Vagina (tissue), 2 donors: ENCODE measurements at places on chromosomes 7 and 10. TPM values are rescaled to one million over a fixed set of nuclear protein-coding genes. Genes with fewer than 3 reads are reported as not detected.

- H3K27ac ChIP-seq: no peak overlapping the region
- no peak for DNase-seq
- H3K27me3 ChIP-seq: no peaks in the 10 kb centered on the region
- H3K36me3 ChIP-seq: no peaks in the 10 kb centered on the region
- H3K4me3 ChIP-seq: no peak overlapping the region
- peaks cover 7% of the 10 kb centered on the region for H3K4me1 ChIP-seq
Measured at GRCh38 chr10:102462512-102463054, 11.2 kb upstream of the C10orf95 start.

GRCh38 chr10:26540601-26541000 lies 102.5 kb downstream of the APBB1IP start:
- no peak for DNase-seq
- no peak overlapping the region for H3K4me3 ChIP-seq
- H3K36me3 ChIP-seq: no peaks in the 10 kb centered on the region
- H3K27ac ChIP-seq: no peak overlapping the region
- no peaks in the 10 kb centered on the region for H3K27me3 ChIP-seq

TNRC18 gene
- total RNA-seq: 79.8 TPM

- H3K27me3 ChIP-seq: no peaks in the 10 kb centered on the region
- H3K27ac ChIP-seq: no peak overlapping the region
- peaks cover 16% of the 10 kb centered on the region for H3K4me1 ChIP-seq
- no peak for DNase-seq
- no peak overlapping the region for H3K4me3 ChIP-seq
Measured at GRCh38 chr10:114678336-114678735, 20.3 kb upstream of the ABLIM1 start.

PON3 gene
- total RNA-seq: 3.9 TPM

ZNF722 gene
- total RNA-seq: not detected

CTTNBP2 gene
- 25.0 TPM for total RNA-seq

CPA2 gene
- not detected for total RNA-seq

GRCh38 chr10:70053841-70054288 lies 1.2 kb downstream of the MACROH2A2 start:
- DNase-seq: no peak
- peak overlapping the region; percentile 67 for H3K4me3 ChIP-seq
- no peaks in the 10 kb centered on the region for H3K27me3 ChIP-seq
- peaks cover 13% of the 10 kb centered on the region for H3K4me1 ChIP-seq
- no peaks in the 10 kb centered on the region for H3K36me3 ChIP-seq
- peak overlapping the region; percentile 73 for H3K27ac ChIP-seq

TEX36 gene
- total RNA-seq: not detected

DNA sequence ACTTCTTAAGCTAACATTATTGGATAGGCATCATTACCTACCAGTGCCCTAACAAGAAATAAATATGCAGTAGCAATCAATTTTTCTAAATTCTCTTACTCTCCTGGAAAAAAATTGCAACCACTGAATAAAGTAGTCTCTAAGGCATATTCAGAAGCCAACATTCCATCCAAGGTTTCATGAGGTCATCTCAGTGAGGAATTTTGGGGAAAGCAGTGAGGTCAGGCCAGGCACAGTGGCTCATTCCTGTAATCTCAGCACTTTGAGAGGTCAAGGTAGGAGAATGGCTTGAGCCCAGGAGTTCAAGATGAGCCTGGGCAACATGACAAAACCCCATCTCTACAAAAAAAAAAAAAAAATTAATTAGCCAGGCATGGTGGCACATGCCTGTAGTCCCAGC lies 75.9 kb upstream of the GHITM start:
- no peak for DNase-seq
- no peaks in the 10 kb centered on the region for H3K36me3 ChIP-seq
- H3K4me1 ChIP-seq: no peaks in the 10 kb centered on the region
- H3K27ac ChIP-seq: no peak overlapping the region
- no peak overlapping the region for H3K4me3 ChIP-seq

IKZF5 gene
- 9.6 TPM for total RNA-seq

GRCh38 chr10:58307676-58308075 lies 27.1 kb upstream of the UBE2D1 start:
- H3K27ac ChIP-seq: no peak overlapping the region
- no peaks in the 10 kb centered on the region for H3K36me3 ChIP-seq
- H3K27me3 ChIP-seq: no peaks in the 10 kb centered on the region
- no peak overlapping the region for H3K4me3 ChIP-seq
- DNase-seq: no peak

GRCh38 chr10:129222436-129222835 lies 244.6 kb upstream of the MGMT start:
- H3K27me3 ChIP-seq: no peaks in the 10 kb centered on the region
- H3K4me1 ChIP-seq: no peaks in the 10 kb centered on the region
- H3K27ac ChIP-seq: no peak overlapping the region
- DNase-seq: no peak
- H3K36me3 ChIP-seq: no peaks in the 10 kb centered on the region

GRCh38 chr7:19772841-19773760 lies at the start of gene TMEM196:
Gene TMEM196 (minus strand): TSS chr7:19773617. CDS start chr7:19772696, 921 bp downstream.
- peak within 1 kb of the TSS; percentile 22 for H3K4me3 ChIP-seq
- no peaks in the 10 kb centered on the region for H3K27me3 ChIP-seq
- H3K27ac ChIP-seq: no peak within 1 kb of the TSS
- peaks cover 15% of the 10 kb centered on the region for H3K4me1 ChIP-seq
- DNase-seq: no peak
- H3K36me3 ChIP-seq: no peaks in the 10 kb centered on the region

GRCh38 chr7:151011097-151011409 lies 13.2 kb downstream of the ATG9B start:
- no peaks in the 10 kb centered on the region for H3K27me3 ChIP-seq
- no peak overlapping the region for H3K27ac ChIP-seq
- peaks cover 48% of the 10 kb centered on the region for H3K4me1 ChIP-seq
- DNase-seq: no peak
- H3K36me3 ChIP-seq: no peaks in the 10 kb centered on the region
- H3K4me3 ChIP-seq: no peak overlapping the region

DNA sequence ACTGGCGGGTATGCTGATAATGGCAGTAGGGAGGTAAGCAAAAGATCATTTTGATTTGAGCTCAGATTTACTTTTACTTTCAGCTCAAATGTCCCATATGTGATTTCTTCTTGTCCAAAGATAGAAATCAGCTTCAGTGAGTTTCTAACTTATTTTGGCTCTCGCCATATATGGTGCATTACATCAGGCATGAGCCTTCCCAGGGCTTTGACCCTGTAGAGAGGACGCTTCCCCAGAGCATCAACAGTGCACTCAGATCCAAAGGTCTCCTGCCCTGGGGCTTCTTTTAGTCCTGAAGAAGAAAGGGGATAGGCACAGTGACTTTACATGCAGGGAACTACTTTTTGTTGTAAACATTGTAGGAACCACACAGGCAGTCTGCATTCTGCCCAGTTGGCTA lies 128.6 kb upstream of the PDLIM1 start:
- H3K4me1 ChIP-seq: peaks cover 9% of the 10 kb centered on the region
- no peak for DNase-seq

KCNIP2 gene
- 5.9 TPM for total RNA-seq

DNA sequence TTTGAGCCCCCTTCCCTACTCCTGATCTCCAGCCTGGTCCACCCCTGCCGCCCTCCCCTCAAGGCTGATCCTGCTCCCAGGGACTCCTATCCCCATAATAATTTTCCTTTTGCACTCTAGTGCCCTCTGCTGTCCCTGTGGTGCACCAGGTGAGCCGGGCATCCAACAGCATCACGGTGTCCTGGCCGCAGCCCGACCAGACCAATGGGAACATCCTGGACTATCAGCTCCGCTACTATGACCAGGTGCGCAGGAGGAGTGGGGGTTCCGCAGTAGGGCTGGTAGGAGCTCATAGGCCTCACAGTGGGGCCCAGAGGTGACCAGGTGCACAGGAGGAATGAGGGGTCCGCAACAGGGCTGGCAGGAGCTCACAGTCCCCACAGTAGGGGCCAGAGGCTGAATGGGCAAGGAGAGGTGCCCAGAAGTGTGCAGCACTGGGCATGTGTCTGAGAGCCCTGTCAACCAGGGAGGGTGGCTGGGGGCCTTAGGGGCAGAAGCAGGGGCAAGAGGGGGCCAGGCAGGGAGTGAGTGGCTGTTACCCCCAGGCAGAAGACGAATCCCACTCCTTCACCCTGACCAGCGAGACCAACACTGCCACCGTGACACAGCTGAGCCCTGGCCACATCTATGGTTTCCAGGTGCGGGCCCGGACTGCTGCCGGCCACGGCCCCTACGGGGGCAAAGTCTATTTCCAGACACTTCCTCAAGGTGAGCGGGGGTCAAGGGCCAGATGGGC lies 11.7 kb downstream of the EPHB6 start:
- DNase-seq: peak; percentile 84
- H3K4me3 ChIP-seq: no peak overlapping the region
- peaks cover 58% of the 10 kb centered on the region for H3K36me3 ChIP-seq
- H3K4me1 ChIP-seq: peaks cover 8% of the 10 kb centered on the region
- H3K27ac ChIP-seq: no peak overlapping the region
- H3K27me3 ChIP-seq: no peaks in the 10 kb centered on the region

DNA sequence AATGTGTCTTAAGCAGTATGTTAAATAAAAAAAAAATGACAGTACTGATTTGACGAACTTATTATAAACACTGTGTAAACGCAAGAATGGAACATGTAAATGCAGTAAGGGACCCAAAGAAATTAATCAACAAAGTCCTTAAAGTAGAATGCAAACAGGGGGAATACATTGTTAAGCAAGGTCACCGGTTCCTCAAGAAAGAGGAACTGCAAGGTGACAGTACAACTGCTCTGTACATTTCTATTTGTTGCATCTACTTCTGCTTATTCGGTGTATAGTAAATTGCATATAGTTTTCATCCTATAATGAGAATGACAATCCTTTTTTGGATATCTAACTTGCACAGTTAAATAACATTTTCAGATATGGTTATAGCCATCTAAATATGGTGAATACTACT lies 387.0 kb upstream of the SEMA3D start:
- H3K27me3 ChIP-seq: no peaks in the 10 kb centered on the region
- H3K36me3 ChIP-seq: no peaks in the 10 kb centered on the region
- H3K27ac ChIP-seq: no peak overlapping the region
- H3K4me3 ChIP-seq: no peak overlapping the region

- H3K4me1 ChIP-seq: no peaks in the 10 kb centered on the region
- no peak for DNase-seq
- H3K27ac ChIP-seq: no peak overlapping the region
- peaks cover 78% of the 10 kb centered on the region for H3K36me3 ChIP-seq
Measured at GRCh38 chr7:44113764-44114354, 9.5 kb downstream of the POLD2 start.

DNA sequence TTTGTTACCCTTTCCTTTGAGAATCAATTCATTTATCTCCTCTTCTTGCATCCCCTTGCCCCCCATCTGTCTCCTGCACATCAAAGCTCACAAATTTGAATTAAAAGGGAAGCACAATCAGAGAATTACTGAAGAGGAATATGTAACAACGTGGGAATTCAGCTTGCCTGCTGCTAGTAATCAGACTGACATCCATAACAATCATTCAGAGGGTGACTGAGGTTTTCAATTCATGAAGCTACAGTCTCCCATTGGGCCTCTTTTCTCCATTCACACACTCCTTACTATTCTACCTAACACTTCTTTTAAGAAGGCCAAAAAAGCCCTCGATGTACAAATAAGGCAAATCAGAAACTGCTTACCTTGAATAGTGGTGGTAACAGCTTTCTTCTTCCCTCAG lies 24.3 kb upstream of the DNA2 start:
- no peaks in the 10 kb centered on the region for H3K27me3 ChIP-seq
- no peak overlapping the region for H3K4me3 ChIP-seq
- DNase-seq: no peak
- H3K27ac ChIP-seq: no peak overlapping the region

- no peak overlapping the region for H3K4me3 ChIP-seq
- no peak overlapping the region for H3K27ac ChIP-seq
- peaks cover 8% of the 10 kb centered on the region for H3K4me1 ChIP-seq
Measured at GRCh38 chr10:89258881-89259280, 7.3 kb upstream of the LIPA start.

GRCh38 chr10:126210051-126210651 lies 178.1 kb downstream of the ADAM12 start:
- no peaks in the 10 kb centered on the region for H3K36me3 ChIP-seq
- DNase-seq: no peak
- H3K4me3 ChIP-seq: no peak overlapping the region
- no peaks in the 10 kb centered on the region for H3K27me3 ChIP-seq

- H3K27ac ChIP-seq: no peak overlapping the region
- peak; percentile 22 for DNase-seq
- H3K4me1 ChIP-seq: no peaks in the 10 kb centered on the region
- H3K36me3 ChIP-seq: no peaks in the 10 kb centered on the region
Measured at GRCh38 chr7:34842782-34843181, 184.8 kb downstream of the NPSR1 start.

LEP gene
- 7.4 TPM for total RNA-seq

- no peaks in the 10 kb centered on the region for H3K4me1 ChIP-seq
- no peaks in the 10 kb centered on the region for H3K36me3 ChIP-seq
- no peak overlapping the region for H3K27ac ChIP-seq
- H3K4me3 ChIP-seq: no peak overlapping the region
Measured at GRCh38 chr10:115795964-115796363, 477.0 kb downstream of the GFRA1 start.

- no peak overlapping the region for H3K27ac ChIP-seq
- H3K27me3 ChIP-seq: no peaks in the 10 kb centered on the region
- H3K4me3 ChIP-seq: no peak overlapping the region
- no peaks in the 10 kb centered on the region for H3K36me3 ChIP-seq
- peaks cover 5% of the 10 kb centered on the region for H3K4me1 ChIP-seq
Measured at GRCh38 chr10:86178401-86179152, 188.0 kb downstream of the GRID1 start.

DNA sequence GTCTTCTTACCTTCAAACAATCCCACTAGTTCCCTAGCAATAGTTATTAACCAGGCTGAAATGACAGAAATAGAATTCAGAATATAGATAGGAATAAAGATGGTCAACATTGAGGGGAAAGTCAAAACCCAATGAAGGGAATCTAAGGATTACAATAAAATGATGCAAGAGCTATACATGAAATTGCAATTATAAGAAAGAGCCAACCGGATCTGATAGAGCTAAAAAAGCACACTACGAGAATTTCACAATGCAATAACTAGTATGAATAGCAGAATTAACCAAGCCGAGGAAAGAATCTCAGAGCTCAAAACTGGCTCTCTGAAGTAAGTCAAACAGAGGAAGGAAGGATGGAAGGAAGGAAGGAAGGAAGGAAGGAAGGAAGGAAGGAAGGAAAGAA lies 288.7 kb upstream of the KCND2 start:
- no peak for DNase-seq
- H3K27me3 ChIP-seq: no peaks in the 10 kb centered on the region
- no peak overlapping the region for H3K27ac ChIP-seq
- no peaks in the 10 kb centered on the region for H3K4me1 ChIP-seq
- H3K36me3 ChIP-seq: no peaks in the 10 kb centered on the region
- no peak overlapping the region for H3K4me3 ChIP-seq

GRCh38 chr10:127189226-127189625 lies 7.2 kb downstream of the INSYN2A start:
- no peaks in the 10 kb centered on the region for H3K27me3 ChIP-seq
- peaks cover 2% of the 10 kb centered on the region for H3K4me1 ChIP-seq
- no peak overlapping the region for H3K4me3 ChIP-seq
- H3K27ac ChIP-seq: no peak overlapping the region
- no peak for DNase-seq

DNA sequence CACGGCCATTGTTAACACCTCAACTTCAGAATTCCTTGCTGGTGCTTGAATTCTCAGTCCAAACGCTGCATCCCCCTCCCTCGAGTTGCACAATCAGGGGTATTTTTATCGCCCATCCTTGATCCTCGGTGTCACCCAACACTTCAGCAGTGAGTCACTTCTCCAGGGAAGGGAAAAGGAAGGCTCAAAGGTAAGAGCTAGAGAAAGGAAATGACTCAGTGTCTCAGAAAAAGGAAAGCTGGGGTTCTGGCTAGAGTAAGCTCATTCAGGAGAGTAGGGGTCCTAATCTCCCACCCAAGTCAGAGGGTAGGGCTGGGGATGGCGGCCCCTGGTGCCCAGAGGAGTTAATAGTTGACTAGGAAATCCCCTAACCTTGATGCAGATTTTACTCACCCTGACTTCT lies 39.8 kb upstream of the TRIM8 start:
- peaks cover 7% of the 10 kb centered on the region for H3K36me3 ChIP-seq
- no peak for DNase-seq
- H3K4me1 ChIP-seq: peaks cover 17% of the 10 kb centered on the region
- H3K27me3 ChIP-seq: no peaks in the 10 kb centered on the region
- H3K4me3 ChIP-seq: no peak overlapping the region
- H3K27ac ChIP-seq: no peak overlapping the region
